ENCODE measurements at places on chromosomes 7 and 10.
A peak's percentile ranks its signal among the peaks of the same experiment; 100 is the strongest.

DNA sequence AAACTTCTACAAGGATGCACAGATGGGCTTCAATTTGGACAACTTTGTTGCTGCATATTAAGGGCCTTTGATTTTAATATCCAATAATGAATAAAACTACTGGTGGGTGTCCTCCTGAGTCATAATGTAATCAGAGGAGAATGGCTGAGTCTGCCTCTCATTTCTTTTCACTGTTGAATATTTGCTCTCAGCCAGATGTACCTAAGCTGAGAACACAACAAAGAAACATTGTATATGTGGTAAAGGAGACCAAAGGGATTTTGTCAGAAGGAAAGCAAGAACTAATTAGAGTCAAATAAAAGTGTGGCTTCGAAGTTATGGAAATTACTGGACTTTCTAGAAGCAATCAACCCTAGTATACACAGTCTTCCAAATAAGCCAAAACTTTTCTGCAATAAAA lies 131.0 kb upstream of the BET1 start:
- no peak for DNase-seq

DNA sequence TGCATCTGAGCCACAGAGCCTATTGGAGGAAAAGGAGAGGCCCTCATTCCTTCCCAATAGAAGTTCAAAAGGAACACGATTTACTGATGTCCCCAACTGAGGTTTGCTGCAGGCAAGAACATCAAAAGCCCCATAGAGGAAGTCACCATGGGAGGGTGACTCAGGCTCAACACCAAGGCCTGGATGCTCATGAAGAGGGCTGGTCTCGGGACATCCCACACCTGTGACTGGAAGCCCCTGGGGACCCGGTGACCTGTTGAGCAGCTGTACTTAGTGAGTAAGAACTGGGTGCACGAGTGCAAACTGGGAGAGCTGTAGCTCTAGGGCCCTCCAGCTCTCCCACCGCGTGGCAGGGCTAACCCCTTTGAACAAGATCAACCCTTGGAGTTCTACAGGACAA lies 38.0 kb downstream of the CYTH3 start:
- no peak for DNase-seq

GRCh38 chr7:44735403-44736165 lies 13.1 kb upstream of the ZMIZ2 start:
- no peak for DNase-seq

GRCh38 chr10:19762026-19762425 lies 54.2 kb upstream of the PLXDC2 start:
- DNase-seq: no peak

DNA sequence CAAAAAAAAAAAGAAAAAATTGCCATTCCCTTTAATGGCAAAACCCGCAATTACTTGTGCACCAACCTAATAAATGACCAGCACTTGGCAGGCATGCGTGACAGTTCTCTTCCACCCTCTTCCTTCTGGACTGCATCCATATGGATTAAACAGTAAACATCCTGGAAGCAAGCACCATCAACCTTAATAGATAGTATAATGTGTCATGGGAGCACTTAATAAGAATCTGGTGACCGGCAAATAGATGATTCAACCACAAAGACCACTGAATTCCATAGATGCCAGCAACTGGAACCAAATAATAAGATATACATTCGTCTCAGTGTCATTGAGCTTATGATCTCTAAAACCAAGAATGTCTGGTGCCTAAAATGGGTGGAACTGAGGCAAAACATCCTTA lies 610.2 kb downstream of the CALN1 start:
- no peak for DNase-seq

- peak; percentile 46 for DNase-seq
Measured at GRCh38 chr7:143416565-143417149, 8.0 kb upstream of the EPHA1 start.

GRCh38 chr10:108434559-108435252 lies 1270.2 kb upstream of the SORCS1 start:
- no peak for DNase-seq

- no peak for DNase-seq
Measured at GRCh38 chr10:27626890-27627289, 118.7 kb downstream of the MKX start.

DNA sequence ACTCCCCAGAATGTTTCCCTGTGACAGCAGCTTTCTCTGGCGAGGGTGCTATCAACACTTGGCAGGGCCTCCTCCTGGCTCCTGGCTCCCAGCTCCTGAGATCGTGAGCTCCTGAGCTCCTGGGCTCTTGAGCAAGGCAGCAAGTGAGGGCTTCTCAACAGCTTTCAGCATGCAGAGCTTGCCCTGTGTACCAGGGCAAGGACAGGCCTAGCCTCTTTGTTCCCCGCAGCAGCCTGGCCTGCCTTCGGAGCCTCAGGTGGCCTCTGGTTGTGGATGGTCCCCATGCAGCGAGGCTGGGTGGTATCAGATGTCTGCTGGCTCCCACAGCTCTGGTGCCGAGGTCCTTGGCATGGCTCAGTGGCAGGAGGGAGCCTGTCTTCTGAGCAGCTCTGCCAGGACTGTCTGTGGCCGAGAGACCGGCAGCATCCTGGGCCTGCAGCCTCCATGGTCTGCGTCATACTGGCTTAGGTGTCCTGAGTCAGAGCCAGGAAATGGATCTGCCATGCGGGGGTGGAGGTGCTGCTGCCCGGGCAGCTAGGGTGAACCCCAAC lies 44.2 kb downstream of the ZMIZ1 start:
- DNase-seq: no peak

DNA sequence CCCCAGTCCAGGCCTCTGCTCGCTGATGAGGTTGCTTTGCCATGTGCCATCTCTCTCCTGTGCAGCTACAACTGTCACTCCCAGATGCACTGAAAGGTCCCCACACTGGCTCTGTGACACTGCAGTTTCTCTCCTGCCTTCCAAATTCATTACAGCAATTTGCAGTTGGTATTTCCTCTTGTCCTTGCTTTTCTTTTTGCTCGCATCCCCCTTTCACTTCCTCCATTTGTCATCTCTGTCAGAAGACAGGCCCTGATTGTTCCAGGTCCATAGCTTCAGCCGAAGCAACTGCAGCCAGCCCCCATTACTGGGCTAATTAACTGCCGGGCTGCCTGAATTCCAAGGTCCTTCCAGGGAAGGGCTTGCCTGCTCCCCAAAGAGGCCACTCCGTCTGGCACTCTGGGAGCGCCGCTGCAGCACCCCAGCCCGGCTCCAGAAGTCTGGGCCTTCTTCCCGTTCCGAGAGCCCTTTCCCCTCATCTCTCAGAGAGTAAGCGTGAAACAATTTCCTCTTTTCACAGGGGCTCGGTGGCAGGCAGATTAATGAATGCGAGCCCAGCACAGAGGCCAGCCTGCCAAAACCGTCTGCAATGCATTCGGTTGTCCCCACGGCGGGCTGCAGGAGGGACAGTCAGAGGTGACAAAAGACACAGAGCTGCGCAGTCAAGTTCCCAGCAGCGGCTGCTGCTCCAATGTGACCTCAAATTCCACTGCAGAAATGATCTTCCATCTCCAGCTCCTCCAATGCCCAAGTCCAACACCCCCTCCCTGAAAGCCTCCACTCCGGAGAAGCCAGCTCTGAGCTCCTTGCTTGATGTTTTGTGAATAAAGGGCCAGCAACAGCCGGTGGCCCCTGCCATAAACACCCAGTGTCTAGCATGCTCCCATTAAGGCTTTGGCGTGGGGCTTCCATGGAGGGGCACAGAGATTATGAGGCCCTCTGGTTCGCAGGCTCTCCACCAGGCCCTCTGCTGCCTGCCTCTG lies 279.4 kb upstream of the HABP2 start:
- no peak for DNase-seq

- no peak for DNase-seq
Measured at GRCh38 chr10:78312197-78313047, 278.8 kb downstream of the RPS24 start.

DNA sequence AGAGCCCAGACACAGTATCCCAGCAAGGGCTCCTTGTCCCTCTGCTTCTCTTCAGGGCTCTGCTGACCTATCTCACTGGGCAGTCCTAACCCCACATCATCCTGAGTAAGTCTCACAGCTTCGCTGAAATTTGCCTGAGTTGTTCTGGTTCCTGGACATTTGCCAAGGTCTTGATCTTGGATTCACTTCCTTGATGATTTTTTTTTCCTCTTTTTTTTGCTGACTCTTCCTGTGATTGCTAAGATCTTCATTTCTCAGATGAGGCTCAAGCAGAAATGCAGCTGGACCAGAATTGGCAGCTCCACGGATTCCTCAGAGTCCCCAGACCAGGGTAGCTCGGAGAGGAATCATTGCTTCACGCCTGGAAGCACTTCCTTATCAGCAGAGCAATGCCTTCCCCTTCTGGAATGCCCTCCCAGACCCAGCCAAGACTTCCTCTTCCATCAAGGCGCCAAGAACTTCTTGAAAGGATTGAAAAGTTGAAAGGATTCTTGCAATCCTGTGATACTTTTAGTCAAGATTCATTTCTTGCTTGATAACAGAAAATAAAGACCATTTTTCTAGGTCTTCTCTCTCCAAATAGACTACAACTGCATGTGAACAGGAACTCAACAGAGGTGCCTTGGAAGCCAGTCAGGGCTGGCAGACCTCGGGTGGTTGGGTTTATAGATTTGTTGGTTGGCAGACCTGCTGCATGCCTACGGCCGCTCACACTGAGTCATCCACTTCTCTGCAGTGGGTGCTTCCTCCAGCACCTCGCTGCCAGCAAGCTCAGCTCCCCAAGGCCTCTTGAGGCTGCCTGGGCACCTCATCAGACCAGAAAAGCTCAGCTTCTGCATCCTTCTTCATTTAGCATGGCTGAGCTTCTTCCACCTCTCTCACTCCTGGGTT lies 8.8 kb upstream of the AFAP1L2 start:
- no peak for DNase-seq

DNA sequence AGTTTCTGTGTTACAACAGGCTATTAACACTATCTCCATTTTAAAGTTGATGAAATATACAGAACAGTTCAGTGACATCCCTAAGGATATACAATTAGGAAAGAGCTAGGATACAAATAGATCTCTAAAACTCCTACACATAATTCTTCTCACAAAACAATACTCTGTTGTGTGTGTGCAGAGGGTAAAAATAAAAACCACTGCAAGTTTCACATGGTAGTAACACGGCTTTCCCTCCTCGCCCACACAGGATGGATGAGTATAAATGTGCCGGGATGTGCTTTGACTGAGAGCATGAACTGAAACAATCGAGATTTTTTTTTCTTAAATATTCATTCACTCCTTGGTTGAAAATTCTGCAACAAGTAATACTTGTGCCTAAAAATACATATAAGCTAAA lies 131.5 kb upstream of the C1QL3 start:
- DNase-seq: no peak

DNA sequence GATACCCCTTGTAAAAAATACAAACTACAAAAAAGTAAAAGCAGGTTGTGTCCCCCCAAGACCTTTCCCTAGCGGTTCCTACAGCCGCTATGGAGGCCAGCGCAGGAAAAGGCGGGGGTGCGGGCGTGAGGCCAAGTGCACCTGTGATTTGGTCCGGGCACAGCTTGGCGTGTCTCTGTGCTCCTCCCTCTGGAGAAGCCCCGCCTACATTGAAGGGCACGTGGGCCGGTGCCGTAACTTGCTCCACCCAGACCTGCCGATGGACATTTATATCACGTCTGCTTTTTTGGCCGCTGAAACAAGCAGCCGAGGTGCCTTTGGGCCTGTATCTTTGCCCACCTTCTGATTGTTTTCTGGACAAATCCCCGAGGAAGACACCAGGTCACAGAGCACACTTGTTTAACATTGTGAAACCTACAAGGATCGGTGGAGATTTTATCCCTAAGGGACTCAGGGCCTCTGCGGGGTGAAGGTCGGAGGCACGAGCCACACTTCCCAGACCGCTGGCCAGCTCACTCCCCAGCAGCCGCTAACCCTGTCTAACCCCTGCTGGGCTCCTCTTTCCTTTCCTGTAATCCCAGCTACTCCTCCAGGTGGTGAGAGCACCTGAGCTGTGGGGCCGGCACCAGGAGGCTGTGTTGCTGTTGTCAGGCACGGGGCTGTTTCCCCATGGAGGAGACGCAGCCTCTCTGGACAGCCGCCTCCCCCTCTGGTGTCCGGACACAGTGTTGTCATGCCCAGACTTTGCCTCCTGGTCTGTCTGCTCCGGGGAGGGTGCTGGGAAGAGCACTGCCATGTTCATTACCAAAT lies 18.8 kb upstream of the INPP5A start:
- DNase-seq: no peak

DNA sequence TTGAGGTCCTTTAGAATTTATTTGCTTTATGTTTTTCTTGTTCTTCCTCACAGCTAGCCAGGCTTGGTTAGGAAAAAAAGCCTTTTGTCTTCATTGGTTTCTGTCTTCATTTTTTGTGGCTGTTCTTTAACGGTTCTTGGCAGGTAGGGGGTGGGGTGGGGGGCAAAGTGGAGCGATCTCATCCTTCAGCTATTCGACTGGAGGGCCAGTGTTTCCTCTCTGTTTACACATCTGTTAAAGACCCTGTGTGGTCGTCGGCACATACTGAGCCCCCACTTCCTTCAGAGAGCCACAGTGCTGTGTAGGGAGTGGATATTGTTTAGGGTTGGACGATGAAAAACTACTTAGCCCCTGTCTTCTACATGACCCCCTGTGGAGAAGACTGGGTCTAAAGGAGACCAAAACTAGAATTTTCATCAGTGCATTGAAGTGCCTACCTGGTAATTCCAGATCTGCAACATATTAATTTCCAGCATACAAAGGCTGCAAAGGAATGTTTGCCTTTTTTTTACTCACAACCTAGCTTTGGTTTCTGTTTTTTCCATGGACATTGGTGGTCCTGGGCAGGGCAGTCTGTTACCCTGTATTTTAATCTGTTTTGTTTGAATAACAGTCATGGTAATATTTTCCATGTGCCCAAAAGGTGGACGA lies 29.0 kb downstream of the PRPF18 start:
- DNase-seq: no peak

DNA sequence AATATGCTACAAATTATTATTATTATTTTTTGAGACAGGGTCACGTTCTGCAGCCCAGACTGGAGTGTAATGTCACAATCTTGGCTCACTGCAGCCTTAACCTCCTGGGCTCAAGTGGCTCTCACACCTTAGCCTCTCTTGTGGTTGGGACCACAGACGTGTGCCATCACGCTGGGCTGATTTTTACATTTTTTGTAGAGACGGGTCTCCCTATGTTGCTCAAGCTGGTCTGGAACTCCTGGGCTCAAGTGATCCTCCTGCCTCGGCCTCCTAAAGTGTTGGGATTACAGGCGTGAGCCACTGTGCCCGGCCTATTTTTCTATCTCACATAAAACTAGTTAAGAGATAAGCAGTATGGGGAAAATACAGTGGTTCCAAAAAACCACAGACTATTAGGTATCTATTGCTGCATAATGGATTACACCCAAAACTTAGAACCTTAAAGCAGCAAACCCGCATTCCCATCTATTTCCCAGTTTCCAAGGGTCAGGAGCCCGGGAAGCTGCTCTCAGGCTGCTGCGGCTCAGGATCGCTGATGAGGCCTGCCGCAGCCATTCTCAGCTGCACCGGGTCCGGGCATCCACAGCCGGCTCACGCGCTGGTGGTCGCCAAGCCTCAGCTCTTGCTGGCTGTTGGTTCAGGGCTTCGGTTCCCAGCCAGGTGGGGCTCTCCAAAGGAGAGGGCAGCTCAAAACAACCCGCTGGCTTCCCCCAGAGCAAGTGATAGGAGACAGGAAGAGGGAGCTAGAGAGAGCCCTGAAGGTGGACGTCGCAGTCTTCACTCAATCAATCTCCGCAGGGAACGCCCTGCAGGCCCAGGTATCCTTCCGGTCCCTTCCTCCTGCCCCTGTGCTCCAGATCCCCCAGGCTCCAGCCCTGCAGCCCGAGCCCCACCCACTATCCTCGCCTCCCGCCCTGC lies 128.2 kb downstream of the UBE2H start:
- DNase-seq: no peak

All from central memory CD4-positive, alpha-beta T cell (primary cell).